ENCODE measurements at places on chromosomes 13 and 19.

GRCh38 chr13:36920616-36921185, 663 bp upstream of the SMAD9 start:
- no peak for ATAC-seq

- ATAC-seq, result no peak
Observed at GRCh38 chr13:113225515-113225914, 16.1 kb downstream of the CUL4A start.

- ATAC-seq, result no peak
Observed at GRCh38 chr19:46776927-46777911, 11.2 kb downstream of the SLC1A5 start.

GRCh38 chr13:47454986-47455385, 546.1 kb downstream of the SUCLA2 start:
- ATAC-seq, result no peak

GRCh38 chr13:34826432-34826831, 115.6 kb upstream of the NBEA start:
- no peak for ATAC-seq

- ATAC-seq, result no peak
Observed at GRCh38 chr19:7902796-7903243, 857 bp upstream of the MAP2K7 start.

GRCh38 chr13:60933638-60934037, 482.0 kb downstream of the PCDH20 start:
- ATAC-seq, result no peak
